ENCODE measurements at places on chromosomes 11 and 22.
A peak's percentile ranks its signal among the peaks of the same experiment; 100 is the strongest.

DNA sequence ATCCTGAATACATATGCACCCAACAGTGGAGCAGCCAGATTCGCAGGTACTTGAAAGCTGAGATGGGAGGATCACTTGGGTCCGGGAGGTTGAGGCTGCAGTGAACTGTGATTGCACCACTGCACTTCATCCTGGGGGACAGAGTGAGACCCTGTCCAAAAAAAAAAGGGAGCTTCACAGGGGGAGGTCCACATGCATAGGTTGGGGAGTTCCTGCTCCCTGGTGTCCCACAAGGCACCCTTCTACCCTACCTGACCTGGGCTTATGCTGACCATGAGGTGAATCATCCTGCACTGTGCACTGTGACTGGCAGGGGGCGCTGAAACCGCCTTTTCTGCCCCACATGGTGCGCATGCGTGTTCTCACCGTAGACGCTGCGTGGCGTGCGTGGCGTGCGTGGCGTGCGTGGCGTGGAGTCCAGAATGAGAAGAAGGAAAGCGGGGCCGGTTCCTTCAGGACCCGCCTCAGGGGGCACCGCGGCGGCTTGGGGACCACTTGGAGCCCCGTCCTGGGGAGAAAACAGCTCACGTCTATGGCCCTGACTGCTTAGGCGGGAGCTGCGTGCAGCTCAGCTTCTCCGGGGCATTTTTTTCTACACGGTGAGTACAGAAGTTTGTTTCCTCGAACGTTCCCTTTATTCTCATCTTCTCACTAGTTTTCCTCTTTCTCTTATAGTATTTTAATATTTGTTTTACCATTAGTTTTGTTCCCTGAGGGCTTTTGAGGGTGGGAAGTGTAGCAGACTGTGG is 116.6 kb upstream of the GRK3 start:
- DNase-seq, result peak; percentile 92

GRCh38 chr22:48926136-48926535 is 901.5 kb downstream of the BRD1 start:
- DNase-seq, result no peak

DNA sequence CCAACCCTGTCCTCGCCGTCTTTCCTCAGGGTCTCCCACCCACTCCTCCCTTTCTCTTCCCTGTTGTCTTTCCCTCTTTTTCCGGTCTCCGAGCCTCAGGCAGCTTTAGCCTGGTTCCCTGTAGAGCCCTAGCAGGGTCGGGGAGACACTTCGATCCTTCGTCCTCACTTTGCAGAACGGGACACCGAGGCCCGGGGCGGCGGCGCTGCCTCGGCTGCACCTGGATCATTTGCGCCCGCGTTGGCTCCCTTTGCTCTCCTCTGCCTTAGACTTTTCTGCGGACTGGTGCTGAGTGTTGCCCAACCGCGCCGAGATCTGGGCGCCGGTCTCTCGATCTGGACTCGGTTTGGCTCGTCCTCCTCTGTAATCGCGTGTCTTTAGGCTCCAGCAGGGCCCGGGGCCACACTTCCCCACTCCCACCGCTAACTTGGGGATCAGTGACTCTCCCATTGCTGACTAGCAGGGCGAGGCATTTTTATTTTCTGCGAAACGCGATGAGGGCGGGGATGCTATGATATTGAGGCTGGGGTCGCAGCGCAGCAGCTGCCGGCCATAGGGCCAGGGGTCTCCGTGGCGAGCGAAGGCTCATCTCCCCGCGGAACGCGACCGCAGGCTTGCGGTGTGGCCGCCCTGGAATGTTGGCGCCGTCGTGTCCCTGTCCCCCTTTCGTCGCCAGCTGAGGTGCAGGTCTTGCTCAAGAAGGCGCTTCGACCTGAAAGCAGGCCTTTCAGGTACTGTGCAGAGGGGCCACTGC is 1.6 kb upstream of the E2F8 start:
- no peak for DNase-seq

DNA sequence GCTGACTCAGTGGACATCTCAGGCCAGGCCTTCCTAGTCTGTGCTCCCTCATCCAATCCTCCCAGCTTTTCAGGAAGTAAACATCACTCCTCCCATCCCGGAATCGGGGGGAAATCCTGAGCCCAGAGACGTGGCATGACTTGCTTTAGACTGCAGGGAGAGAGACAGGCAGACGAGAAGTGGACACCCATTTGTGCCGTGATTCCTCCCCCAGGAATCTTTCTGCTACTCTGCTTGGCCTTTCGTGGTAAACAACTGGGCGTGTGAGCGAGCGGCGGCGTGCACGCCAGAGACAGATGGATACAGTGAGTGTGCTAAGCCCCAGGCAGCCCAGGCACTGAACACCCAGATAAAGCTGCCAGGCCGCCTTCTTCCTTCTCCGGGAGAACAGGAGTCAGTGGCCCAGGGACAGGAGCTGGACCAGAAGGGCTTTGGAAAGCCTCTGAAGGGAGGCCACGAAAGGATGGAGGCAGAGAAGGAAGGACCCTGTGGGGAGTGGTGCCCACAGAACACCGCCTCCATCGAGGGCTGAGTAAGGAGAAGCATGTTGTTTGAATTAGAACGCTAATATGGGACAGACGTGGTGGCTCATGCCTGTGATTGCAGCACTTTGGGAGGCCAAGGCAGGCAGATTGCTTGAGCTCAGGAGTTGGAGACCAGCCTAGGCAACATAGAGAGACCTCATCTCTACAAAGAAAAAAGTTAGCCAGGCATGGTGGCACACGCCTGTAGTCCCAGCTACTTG is 53.0 kb upstream of the PRR5 start:
- DNase-seq, result peak; percentile 93

GRCh38 chr22:47220752-47221151 is 458.3 kb downstream of the TBC1D22A start:
- no peak for DNase-seq

- no peak for DNase-seq
These were observed 3.7 kb downstream of the SEC14L6 start for GRCh38 chr22:30542811-30543188.

- DNase-seq, result no peak
These were observed 353.1 kb downstream of the TBC1D22A start for GRCh38 chr22:47115518-47115890.

GRCh38 chr11:911031-911889 is 650 bp upstream of the CHID1 start:
- peak; percentile 35 for DNase-seq

DNA sequence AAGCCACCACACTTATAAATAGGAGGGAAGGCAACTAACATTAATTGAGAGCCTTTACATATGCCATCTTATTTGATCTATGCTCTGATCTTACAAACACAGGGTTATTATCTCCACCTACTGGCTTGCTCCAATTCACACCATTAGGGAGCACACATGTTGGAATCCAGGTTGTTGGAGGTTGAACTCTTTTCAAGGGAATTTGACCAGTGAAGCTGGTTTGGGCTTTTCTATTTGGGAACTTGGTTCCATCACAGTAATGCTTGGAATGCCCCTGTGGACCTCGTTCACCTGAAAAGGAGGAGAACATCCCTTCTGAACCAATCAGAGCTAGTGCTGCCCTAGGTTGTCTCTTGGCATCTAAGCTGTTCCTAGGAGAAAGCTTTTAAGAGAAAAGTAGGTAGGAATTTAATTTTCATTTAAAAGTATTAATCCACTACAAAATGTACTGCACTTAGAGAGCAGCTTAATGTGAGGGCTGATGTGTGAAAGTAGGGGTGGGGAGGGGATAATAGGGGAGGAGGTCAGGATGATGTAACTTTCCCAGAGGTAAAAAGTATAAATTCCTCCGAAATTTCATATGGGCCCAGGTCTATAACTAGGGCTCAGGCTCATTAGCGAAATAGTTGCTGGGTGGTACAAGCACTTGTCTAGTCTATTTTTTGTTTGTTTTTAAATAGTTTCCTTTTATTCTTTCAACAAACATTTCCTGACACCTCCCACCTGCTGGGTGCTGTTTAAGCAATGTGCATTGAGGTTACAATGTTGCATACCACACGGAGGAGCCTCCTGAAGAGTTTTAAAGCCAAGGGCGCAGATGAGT is 7.6 kb upstream of the MICAL2 start:
- DNase-seq, result no peak

DNA sequence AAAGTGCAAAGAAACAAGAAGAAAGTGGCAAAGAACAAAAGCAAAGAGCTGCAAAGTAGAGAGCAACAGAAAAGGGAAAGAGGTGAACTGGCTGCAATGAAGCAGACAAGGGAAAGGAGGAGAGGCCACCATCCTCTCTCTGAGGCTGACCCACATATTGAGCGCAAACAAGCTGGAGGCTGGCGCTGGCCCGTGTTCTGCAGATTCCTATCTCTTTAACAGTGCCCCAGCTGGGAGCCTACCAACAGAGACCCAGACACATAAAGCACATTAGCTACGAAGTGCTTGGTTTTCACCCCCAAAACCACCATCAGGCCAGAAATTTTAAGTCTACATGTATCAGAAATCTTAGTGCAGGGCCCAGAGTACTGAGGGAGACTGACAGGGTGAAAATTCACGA is 17.6 kb downstream of the NCAPD3 start:
- DNase-seq, result no peak

DNA sequence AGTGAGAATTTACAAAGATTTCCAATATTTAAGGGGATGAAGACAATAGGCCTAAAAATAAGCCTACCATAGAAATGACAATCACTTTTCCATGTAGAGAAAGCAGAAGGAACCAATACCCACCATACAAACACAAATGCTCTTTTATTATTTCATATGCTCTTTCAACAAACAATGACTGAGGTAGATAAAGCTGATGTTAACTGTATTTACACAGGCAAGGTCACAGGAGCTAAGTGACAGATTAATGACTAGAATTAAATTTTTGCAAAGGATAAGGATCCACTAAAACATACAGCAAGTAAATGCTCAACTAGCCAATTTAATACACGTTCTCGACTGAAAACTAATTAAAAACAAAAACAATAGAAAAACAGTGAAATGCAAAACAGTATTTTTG is 34.2 kb downstream of the PICALM start:
- DNase-seq, result no peak

DNA sequence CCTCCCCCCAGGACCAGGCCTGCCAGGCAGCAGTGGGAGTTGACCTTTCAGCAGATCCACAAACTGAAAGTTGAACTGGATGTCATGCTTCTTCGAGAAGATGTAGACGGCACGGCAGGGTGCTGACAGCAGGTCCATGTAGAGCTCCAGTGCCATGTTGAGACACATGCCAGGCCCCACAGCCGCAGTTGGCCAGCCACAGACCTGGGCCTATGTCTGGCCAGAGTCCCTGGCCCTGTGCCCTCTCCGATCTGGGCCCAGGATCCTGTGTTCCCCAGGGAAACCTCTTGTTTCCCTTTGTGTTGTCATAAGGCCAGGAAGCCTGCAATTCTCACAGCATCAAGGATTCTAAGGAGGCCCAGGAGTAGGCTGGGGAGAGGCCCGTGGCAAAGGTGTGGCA is at the start of gene GSTT4:
Gene GSTT4, minus strand, starts transcription at position 253 of the 400 bp plus-strand sequence. Its CDS starts 97 bp downstream, at position 156.
- no peak for DNase-seq

- DNase-seq, result peak; percentile 47
These were observed 151.4 kb downstream of the FBXO7 start for GRCh38 chr22:32625985-32626384.

GRCh38 chr22:26740253-26740652 is 82.9 kb downstream of the MIAT start:
- no peak for DNase-seq

- no peak for DNase-seq
These were observed 96.0 kb downstream of the DHCR7 start for GRCh38 chr11:71352226-71352625.

GRCh38 chr11:128152796-128153696 is 434.3 kb downstream of the ETS1 start:
- DNase-seq, result no peak

DNA sequence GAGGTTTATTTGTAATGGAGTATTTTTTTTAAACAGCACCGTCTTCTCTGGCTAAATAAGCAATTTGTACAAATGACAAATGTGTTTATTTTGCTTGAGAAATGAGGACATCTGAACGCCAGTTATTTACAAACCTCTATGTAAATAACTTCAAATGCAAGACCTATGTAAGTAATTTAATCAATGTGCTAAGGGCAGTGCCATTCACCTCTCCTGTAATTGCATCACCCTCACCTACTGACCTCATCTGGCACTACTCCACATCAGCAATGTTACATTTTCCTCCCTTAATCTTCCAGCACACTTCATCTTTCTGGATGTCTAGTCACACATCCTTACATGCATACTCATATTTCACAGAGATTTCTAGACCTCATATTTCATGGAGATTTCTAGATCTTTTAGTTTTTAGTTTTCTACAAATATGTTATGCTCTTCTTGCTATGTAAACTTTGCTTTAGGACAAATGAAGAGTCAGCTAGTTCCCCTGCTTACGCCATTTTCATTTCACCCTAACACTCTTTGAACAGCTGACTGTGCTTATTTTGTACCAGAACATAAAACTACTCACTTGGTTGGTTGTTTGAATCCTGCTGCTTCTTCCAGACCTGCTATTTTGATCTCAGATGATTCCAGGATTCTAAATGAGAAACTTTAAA is 238.6 kb downstream of the GRM5 start:
- peak; percentile 1 for DNase-seq

- peak; percentile 73 for DNase-seq
These were observed 1.3 kb upstream of the ESAM start for GRCh38 chr11:124763156-124763947.

- peak; percentile 39 for DNase-seq
These were observed 4.3 kb upstream of the PATZ1 start for GRCh38 chr22:31350410-31350863.

DNA sequence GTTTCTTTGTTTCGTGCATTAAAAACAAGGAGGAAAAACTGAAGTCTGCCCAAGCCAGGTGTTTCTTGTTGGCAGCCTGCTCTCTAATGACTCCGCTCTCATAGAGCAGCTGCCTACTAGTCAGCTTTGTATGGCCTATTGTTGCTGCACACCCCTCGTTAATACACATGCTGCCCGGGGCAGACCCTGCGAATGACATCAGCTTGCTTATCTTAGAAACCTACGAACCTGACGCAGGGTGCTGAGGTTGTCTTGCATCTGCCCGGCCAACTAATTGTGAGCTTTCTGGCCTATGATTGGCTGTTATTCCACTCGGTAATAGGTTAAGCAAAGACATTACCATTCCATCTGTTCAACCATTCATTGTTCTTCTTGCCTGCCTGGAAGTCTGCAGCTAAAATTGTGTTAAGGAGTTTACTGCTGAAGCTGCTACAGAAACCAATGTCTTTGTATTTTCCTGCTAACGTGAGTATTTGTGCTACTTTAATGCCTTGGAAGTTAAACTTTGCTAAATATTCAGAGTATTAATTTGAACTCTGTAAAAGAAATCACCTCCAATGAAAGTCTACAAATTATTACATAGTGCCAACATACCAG is 37.5 kb downstream of the ZC3H12C start:
- no peak for DNase-seq

- DNase-seq, result peak; percentile 69
These were observed 16.1 kb upstream of the OR51M1 start for GRCh38 chr11:5367448-5368074.

DNA sequence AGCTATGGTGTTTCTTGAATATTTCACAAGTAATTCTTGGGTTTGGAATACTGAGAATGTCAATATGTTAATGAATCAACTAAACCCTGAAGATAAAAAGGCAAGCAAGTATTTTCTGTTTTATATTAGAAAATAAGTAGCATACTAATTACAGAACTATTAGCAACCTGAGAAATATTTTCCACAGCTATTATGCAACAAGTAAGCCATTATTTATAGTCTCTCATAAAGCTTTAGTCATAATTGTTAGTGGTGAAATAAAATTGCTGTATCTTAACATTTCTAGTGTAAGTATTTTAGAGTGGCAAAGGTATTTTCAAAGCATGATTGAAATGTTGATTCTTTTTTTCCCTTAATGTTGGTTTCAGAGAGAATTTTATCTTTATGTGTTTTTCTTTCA is 53.3 kb downstream of the FAR1 start:
- DNase-seq, result no peak

Measured in umbilical cord (tissue), 2 donors.